ENCODE measurements at places on chromosomes 11 and 22.

GRCh38 chr11:102927624-102927990, 27.9 kb downstream of the MMP13 start:
- no peak for ATAC-seq

- no peak for ATAC-seq
Observed at GRCh38 chr11:66881451-66881835, 24.6 kb downstream of the LRFN4 start.

DNA sequence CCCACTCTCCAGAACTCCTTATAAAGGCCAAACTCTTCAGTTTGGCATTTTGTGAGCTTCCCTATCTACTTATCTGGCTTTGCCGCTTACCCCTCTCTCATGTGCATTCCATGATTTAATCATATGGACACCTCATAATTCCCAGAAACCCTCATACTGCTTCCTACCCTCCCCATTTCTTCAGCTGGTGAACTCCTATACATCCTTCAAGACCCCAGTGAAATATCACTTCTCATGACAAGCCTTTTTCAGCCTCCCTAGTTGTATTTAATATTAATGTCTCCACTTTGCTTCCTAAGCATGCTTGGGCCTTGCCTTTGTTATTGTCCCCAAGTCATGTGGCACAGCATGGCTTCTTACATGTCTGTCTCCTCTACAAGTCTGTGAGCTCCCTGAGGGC, 13.7 kb upstream of the TSPAN18 start:
- no peak for ATAC-seq

- no peak for ATAC-seq
Observed at GRCh38 chr11:9344061-9344680, 29.8 kb upstream of the TMEM41B start.

GRCh38 chr11:129451524-129451923, 75.9 kb downstream of the BARX2 start:
- no peak for ATAC-seq

GRCh38 chr11:118281284-118281683, 17.2 kb upstream of the MPZL2 start:
- ATAC-seq, result no peak

DNA sequence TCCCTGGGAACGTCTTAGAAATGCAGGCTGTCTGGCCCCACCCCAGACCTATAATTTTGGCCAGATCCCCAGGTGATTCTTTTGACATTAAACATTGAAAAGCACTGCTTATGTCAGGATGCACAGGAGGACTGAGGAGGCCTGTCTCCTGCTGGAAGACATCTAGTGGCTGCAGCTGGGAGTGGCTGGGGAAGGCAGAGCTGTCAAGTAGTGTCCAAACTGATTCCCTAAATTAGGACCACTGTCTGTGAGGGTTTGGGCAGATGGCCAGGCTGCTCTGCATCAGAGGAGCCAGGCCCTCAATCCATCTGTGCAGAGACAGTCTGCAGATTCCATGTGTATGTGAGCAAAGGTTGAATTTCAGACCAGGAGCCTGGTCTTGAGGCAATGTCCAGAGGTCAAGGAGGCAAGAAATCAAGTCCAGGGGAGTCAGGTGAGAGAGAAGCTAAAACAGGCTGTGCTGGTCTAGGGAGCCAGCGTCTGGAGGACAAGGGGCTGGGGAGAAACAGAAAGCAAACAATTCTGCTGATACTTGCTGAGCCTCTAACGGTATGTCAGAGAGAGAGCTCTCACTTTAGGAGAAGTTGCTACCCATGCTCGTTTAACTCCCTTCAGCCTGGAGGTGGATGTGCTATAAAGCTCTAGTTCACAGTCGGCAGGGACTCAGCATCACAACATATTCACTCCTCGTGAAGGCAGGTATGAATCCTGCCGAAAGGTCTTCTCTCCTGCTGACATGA, 15.3 kb upstream of the SYTL2 start:
- no peak for ATAC-seq

- ATAC-seq, result no peak
Observed at GRCh38 chr11:122453586-122453985, 201.9 kb upstream of the UBASH3B start.

DNA sequence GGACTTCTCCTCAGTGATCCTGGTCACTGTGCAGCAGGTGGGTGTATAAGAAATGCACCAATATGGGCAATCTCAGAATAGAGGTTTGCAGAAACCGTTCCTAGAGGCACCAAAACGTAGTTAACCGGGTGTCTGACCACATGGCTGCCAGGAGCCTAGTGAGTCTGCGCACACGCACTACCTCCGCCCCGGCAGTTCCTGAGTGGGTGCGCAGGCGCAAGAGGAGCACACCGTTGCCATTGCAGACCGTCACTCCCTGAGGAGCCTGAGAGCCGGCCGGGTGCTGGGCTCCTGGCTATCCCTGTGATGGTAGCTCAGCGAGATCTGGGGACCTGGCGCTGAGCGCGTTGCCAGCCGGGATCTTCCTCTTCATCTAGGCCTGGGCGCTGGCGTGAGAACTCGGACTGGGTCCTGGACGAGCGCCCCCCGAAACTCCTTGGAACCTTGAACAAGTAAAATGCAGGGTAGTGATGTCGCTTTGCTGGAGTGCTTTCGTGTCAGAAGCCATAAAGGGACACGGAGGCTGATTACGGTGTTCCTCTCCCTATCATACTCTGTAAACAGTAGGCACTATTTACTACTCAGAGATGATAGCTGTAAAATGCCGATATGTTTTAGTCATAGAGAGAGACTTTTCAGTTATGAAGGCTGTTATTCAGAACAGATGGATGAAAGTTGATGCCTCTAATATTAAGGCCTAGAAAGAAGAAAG, at the start of gene MS4A13:
Gene MS4A13 (plus strand): TSS at position 249 of the 712 bp plus-strand sequence. CDS start 2,692 bp downstream, outside the sequence.
- no peak for ATAC-seq

DNA sequence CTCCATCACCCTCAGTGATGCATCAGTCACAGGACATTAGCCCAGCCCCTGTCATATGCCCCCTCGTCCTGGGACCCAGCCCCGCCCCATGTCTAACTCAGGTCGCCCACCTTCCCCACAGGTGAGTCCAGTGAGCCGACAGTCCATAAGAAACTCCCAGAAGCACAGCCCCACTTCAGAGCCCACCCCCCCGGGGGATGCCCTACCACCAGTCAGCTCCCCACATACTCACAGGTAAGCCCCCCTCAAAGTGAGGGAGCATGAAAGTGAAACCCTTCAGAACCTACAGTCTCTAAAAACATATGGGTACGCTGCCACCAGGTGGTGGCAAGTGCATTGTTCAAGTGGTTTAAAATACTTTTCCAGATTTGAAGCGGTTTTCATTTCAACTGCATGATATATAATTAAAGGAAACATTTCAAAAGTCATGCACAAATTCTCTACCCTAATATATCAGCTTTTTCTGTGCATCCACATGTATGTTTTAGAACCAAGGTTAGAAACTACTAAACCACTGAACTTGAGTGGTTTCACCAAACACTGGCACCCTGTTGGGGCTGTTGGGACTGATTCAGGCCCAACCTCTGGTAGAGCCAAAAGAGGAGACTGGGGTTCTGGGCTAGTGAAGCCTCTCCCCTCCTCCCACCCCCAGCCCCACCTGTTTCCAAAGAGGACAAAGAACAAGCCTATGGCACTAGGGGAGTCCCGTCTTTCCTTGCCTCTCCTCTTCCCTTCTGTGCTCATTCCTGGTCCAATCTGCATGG, 17.3 kb downstream of the EPS8L2 start:
- ATAC-seq, result no peak

GRCh38 chr11:43681401-43681942, 934 bp downstream of the HSD17B12 start:
- no peak for ATAC-seq

- ATAC-seq, result peak; percentile 13
Observed at GRCh38 chr11:46889251-46889650, 29.1 kb downstream of the LRP4 start.

- no peak for ATAC-seq
Observed at GRCh38 chr11:66912911-66913310, 45.3 kb downstream of the PC start.

DNA sequence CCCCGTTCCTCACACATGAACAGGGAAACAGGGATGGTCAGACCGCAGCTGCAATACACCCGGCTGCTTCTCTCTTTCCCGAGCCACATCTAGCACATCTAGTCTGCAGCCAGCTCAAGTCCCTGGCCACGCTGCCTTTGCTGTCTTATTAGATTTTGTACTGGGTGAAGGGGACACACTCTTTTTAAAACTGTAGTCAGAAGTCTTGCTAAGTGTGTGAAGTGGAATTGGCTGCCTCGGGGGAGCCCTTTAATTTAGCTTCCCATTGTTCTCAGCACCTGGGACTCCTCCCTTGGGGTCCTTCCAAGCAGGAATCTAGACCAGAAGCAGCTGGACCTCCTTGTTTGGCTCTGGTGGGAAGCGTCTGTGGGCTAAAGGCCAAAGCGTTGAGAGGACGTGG, 420.0 kb downstream of the CTTN start:
- no peak for ATAC-seq

DNA sequence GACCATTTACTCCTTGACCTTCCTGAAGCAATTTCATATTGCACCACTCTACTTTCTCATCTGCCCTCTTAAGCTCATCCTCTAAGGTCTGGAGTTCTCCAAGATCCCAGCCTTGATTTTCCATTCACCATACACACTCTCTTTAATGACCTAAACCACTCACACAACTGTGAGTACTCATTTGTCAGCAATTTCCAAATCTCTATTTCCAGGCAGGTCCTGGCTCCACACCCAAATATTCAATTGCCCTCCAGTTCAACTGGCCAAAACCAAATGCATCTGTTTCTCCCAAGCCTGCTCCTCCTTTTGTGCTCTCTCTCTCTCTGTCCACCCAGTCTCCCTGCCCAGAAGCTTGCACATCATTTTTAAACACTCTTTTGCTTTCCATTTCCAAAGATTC, 39.6 kb downstream of the NEU3 start:
- ATAC-seq, result no peak

GRCh38 chr22:43441751-43442150, 29.9 kb downstream of the MPPED1 start:
- no peak for ATAC-seq

DNA sequence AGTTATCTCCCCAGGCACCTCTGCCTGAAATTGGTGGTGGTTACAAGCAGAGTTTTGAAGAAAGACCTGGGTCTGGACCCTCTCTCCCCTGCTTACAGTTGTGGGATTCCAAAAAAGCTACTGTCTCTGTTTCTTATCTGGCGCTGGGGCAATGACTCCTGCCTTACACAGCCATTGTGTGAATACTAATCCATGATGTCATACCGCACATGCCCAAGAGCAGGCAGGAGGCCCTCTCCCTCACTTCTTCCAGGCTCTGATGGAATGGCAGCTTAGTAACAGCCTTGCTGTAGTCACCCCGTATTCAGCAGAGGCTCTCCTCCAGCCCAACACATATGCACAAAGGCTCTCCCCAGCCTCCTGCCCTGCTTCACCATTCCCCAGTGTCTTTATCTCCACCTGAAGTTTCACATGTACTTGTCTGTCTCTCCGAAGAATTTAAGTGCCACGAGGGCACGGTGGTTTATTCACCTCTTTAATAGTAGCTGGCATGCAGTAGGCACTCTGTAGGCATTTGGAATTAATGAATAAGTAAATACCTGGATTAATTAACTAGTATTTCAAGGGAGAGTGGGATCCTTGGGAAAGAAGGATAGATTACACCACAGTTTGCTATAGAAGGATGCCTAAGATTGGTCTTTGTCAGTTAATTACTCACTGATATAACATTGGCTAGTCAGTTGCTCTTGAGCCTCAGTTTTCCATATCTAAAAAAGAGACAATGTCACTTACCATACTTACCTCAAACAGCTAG, 165.6 kb downstream of the ETS1 start:
- ATAC-seq, result no peak

DNA sequence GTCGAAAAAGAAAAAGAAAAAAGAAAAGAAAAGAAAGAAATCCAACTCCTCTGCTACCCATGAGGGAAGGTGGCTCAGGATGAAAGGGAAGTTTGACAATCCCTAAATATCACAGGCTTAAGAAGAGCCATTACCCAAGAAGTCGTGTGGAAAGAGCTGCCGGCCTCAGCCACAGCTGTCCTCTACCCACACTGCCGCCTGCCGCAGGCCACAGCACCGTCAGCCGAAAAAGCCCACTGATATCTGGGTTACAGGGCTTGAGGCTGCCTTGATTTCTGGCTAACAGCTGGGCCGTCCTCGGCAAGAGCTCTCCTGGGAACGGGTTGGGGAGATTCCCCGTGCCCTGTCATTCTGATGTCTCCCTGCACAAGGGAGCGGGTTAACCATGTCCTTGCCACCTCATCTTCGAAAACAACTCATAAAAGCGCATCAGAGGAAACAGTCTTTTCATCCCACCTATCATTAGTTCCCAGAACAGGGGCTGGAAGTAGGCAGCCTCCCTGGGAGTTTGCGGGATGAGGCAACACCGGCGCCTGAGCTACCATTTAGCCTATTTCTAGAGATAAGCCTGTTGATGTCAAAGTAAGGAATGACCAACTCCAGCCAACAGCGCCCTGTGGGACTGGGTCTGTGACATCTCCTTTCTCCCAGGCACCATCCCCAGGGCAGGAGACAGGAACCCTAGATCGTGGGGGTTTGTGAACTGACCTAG, 21.8 kb upstream of the SNX32 start:
- ATAC-seq, result no peak

DNA sequence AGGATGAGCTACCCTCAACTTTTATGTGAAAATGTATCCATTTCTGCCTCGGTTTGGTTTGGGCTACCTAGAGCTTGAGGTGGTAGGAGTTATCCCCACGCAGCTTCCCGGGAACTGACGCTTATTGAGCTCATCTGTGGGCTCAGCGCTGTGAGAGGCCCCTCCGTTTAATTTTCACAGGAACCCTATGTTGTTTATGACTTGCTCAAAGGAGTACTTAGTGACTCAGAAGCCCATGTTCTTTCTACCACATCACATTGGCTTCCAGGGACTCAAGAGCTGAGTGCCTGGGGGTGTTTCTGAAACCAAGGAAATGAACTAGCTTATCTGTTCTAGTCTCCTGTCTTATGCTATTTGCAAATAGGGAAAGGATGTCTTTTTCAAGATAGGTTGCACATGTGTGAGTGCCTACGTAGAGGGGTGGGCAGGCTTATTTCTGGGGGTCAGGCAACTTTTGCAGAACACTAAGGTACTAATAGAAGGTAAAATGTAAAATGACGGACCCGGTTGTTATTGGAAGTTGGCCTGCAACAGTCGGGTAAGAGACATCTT, 40.5 kb downstream of the MICAL2 start:
- no peak for ATAC-seq

- ATAC-seq, result peak; percentile 67
Observed at GRCh38 chr11:47863189-47863897, 15.2 kb upstream of the NUP160 start.

DNA sequence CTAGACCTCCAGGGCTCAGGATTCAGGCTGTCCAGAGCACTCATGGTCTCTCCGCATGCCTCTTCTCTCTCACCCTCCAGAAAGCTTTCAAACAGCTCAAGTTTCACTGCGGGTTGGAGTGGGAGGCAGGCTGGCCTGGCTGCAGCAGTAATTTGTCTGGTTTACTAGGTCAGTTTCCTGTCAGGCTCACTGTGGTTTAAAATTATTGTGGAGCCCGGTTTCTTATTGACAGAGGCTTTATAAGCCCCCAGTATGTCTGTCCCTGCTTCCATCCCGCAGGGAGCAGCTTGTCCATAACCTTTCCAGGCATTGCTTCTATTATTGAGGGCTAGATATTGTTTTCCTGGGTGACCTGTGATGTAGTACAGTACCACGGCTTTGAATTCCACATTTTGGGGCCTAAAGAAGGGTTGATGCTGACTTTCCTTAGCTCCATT, 235.3 kb upstream of the SORL1-AS1 start:
- ATAC-seq, result no peak
